ENCODE measurements at places on chromosomes 6 and 20.

DNA sequence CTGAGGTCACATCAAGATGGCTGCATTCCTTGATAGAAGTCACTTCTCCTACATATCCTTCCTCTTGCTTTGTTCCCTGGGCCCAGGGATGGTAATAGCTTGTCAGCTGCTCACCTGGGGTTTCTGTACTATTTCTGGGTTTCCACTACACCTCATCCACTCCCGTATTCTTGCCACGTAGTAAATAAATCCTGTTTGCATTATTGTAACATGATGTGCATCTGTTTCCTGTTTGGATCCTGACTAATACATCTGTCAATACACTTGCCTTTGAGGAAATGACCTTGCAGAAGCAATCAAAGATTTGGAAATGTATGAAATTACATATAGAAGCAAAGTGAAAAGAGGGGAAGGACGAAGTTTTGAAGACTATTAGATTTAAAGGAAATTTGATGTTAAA lies 619.0 kb downstream of the PHF3 start:
- DNase-seq, result no peak

DNA sequence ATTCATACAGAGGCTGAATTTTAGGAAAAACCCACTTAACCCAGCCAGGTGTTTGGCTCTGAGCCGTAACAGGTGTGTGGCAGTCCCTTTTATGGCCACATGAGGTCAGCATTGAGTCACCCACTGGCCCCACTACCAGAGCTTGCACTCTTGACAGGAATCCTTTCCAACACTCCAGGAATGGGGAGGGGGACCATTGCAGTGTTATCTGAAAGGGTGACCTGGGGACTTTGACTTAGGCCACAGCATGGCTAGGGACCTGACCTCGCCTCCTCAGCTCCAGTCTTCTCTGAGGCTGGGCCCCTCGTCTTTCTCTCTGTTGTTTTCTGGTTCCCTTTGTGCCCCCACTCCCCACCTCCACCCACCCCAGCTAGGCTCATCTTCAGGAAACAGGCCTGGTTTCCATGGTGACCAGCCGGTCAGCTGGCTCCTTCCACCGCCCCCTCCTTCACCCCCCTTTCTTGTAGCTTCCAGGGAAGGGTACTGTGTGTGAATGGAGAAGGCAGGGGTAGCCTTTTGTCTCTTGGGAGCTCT lies 2.1 kb upstream of the TMEM151B start:
- peak; percentile 31 for DNase-seq

- DNase-seq, result no peak
These were observed 1.9 kb downstream of the SDC4 start for GRCh38 chr20:45346291-45346718.

DNA sequence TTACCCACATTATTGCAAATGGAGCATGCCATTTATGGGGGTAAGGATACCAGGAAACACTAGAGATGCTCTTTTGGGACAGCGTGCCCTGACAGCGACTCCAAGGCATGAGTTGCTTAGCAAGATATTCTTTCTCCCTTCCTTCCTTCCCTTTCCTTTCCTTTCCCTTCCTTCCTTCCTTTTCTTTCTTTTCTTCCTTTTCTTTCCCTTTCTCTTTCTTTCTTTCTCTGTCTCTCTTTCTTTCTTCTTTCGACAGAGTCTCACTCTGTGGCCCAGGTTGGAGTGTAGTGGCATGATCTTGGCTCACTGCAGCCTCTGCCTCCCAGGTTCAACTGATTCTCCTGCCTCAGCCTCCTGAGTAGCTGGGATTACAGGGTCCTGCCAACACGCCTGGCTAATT lies 3.3 kb downstream of the MUCL3 start:
- DNase-seq, result no peak

DNA sequence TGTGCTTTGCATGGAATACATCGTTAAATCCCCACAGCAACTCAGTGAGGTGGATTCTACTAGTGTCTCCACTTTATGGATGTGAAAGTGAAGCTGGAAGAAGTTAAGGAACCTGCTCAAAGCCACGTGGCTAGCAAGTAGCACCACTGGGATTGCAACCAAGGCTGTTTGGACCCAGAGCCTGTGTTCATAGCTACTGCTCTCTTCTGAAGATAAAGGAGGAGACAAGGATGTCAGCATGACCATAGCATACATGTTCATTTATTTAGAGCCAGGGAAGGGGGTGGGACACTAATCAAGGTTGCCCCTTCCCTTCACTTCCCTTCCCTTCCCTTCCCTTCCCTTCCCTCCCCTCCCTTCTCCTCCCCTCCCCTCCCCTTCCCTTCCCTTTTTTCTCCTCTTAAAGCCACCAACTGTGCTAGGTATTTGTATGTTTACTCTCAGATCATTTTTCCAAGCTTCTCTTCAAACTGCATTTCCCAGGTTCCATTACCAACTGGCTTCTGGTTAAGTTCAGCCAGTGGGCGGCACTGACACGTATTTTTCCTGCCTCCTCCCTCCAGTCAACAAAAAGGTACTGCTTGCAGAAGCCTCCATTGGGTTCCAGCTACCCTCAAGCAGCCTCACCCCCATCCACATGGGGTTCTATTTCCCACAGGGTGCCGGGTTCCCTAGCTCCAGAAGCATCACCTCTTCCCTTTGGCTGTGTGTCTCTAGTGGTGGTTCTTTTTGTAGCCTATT lies 134.9 kb downstream of the BCAS1 start:
- no peak for DNase-seq

DNA sequence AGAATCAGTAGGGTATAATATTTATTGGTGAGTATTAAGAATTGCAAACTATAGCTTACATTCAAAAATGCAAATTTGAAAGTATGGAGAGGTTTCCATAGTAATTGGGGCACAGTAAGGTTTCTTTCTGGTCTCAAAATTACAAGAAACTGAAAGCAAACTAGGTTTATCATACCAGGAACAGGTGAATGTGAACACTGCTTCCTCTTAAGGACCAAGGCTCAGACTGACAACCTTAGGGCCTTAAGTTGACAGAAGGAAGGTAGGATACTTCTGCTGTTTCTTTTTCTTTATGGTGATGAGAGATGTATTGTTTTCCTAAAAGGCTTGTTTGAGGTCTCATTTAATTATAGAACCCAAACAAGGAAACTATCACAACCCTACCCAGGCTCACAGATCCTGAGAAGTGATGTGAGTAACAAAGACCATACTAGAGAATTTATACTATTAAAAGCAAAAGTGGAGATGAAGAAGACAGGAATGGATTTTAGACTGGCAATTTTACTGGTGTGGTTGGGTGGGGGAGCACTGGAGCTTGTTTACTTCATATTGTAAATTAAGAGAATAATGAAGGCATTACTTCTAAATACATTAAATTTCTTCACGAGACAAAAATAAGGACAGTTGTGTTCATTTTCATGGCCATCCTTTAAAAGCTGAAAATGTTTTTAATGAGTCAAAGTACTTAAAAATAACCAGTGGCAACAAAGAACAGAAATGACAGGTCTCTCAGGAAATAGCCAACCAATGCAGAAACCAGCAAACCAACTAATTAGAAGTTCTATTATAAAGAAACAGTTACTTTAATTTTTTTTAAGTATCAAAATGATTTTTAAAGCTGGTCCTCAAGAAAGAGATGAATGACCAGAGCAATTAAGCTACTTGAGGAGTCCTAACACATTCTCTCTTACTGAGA lies 21.3 kb downstream of the STAU1 start:
- no peak for DNase-seq

DNA sequence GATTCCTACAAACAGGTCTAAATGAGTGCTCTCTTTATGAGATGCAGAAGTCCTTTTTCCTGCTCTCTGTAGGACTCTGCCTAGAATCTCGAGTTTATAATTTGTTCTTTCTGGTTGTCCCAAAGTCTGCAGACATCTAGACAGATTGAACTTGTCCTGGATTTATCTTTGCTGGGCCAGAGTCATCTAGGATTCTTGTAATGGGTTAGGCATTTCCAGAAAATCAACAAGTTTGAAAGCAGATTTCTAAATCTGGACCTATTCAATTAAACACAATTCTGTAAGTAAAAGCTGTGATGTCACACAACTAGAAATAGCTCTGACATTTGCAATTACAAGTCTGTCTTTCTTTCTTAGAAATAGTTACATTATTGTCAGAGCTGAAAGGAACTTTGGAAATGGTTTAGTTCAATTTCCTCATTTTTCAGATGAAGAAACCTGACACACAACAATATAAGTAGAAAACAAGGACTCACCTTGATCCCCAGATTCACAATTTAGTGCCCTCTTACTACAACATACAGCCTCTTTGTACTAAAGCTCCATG lies 4.2 kb upstream of the RSPO3 start:
- no peak for DNase-seq

DNA sequence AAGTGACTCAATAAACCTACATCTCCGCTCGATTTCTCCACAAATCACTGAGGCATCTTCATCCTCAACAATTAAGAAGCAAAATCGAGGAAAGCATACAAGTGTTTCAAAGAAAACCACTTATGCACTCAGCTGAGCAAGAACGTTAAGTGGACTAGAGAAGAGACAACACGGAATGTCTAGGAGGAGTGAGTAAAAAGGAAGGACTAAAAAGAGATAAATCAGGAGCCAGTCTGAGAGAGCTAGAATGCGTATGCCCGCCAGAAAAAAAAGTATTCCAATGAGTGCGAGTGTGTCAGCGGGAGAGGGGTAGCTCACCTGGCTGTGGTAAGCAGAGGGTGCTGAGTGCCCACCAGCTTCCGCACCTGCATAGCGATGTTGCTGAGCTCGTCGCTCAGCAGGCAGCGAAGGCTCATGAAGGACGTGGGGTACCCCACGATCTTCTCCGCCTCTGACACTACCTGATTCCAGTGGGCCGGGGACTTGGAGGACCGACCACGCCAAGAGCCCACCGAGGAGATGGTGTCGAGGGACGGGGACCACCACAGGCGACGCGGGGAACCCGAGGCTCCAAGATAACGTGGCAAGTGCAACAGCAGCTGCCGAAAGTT lies 587 bp downstream of the PDSS2 start:
- peak; percentile 10 for DNase-seq

GRCh38 chr20:46690219-46691106 lies 1.2 kb upstream of the TP53RK start:
- DNase-seq, result no peak

DNA sequence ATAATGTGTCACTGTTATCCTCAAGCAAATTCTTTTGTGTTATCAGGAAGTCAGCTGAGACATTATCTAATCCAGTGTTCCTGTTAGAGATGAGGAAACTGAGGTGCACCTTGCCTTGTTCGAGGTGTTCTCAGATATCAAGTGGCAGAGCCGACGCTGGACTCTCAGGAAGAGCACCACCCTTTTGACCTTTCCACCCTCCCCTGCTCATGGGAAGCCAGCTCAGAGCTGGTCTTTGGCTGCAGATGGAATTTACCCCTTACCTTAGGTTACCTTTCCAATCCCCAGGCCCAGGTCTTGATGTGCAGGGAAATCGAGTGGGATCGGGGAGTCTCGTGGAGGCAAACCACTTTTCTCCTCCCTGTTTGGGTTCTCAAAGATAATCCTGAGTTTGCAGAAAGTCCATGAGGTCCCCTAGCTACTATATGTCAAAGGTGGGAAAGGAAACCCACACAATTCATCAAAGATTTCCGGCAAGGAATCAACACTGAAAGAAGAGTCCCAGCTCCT lies 62.9 kb upstream of the PIM1 start:
- no peak for DNase-seq

DNA sequence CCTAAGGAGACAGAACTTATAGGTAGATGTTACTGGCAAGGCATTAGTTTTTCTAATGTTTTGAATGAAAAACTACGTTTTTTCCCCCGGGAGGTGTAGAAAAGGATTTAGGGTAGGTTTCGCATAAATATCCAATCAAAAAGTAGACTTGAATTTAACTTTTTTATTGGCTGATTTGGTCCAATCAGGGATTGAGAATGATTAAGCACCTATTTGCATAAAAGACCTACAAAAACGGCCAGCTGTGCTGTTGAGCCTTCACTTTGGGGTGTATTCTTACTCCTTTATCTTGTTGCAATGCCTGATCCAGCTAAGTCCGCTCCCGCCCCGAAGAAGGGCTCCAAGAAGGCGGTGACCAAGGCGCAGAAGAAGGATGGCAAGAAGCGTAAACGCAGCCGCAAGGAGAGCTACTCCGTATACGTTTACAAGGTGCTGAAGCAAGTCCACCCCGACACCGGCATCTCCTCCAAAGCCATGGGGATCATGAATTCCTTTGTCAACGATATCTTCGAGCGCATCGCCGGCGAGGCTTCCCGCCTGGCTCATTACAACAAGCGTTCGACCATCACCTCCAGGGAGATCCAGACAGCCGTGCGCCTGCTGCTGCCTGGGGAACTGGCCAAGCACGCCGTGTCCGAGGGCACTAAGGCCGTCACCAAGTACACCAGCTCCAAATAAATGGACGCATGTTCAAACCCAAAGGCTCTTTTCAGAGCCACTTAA lies 113.5 kb upstream of the BTN3A2 start:
- DNase-seq, result peak; percentile 95

- peak; percentile 20 for DNase-seq
These were observed 30.3 kb upstream of the SHLD1 start for GRCh38 chr20:5719861-5720403.

DNA sequence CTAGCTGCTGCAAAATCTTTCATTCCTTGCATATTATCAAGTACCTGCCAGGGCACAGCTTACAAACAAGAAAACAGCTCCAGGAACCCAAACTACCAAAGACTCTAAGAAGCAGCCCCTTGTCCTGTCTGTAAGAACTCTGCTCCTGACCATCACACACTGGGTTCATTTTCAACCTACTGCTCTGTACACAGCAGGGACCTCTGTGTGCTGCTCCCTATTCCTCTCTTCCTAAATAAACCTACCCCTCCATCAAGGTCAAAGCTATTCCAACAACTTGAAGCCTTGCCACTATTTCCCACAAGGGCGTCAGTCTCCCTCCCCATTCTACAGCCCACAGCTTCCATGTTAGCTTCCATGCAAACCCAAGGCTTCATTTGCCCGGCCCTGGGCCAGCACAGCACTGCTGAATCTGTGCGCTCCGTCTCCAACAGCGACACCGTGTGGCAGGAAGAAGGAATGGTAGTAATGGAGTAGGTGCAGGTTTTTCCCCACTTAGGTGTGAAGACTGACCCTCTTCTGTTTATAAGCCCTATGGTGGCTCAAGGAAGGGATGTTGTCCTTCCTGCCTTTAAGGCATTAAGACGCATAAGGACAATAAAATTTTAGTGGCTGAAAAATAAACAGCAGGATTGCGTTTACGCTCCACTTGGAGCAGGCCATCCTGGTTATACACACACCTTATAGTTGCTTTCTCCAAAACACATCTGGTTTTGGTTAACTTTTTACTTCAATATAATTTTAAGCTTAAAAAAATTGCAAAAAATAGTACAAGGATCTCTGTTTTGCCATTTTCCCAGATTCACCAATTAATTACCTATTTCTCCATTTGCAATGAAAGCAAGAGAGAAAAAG lies 115.2 kb upstream of the NXT1 start:
- peak; percentile 55 for DNase-seq

DNA sequence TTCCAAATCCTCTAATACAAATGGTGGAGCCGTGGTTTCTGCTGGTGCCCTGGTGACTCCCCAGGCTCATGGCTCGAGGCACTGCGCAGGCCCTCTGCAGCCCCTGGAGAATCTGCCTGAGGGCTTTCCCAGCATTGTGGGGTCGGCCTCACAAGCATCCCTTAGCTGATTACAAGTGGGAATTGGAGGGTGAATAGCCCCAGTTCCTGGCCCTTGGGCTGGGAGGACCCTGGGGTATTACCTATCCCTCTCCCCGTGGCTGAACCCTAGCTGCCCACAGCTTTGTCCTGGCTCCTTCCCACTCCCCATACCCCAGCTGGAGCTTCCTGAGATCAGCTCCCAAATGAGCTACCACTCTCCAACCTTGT lies 212.2 kb upstream of the CST7 start:
- DNase-seq, result no peak

GRCh38 chr6:54981647-54982046 lies 135.1 kb downstream of the FAM83B start:
- peak; percentile 86 for DNase-seq

- peak; percentile 92 for DNase-seq
These were observed 8.9 kb downstream of the TTLL9 start for GRCh38 chr20:31879143-31879987.

GRCh38 chr6:9200712-9201111 lies 765.4 kb upstream of the SLC35B3 start:
- DNase-seq, result no peak

Data from fibroblast of skin of right quadriceps (primary cell).